Natural killer cell treated with Interleukin-12 subunit alpha and Interleukin-12 subunit beta and Interleukin-15 and Interleukin-18, amount 100 ng/mL, for 72 hours (primary cell): ENCODE measurements at places on chromosomes 7 and 10.
A peak's percentile ranks its signal among the peaks of the same experiment; 100 is the strongest.

DNA sequence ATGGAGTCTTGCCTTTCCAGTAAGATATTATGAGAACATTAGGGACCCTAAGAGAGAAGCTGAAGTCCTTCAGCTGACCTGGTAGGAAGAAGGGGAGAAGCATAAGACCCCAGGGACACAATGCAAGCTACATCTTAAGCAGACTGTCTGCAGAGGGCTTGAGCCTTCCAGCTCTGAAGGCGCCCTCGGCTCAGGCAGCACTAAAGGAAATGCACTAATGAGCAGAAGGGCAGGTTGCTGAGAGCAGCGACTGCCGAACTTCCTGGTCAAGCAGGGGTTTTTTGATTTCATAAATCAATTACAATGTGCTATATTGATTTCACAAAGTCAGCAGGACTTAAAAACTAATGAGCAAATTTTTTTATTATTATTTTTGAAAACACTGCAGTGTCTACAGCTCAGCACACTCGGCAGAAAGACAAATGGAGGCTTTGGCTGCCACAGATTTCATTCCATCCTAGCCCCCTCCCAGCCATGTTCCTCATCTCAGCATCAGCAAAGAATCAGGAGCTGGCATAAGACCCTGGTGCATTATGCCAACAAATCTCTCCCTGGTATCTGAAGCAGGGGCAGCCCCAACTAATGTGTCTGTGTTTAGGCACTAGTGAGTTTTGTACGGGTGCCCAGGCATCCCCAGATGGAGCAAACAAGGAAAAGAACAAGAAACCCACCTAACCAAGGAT is 57.1 kb downstream of the LRRTM3 start:
- no peak for DNase-seq

- DNase-seq, result no peak
These were observed 301.3 kb upstream of the KLF6 start for GRCh38 chr10:4086131-4086898.

- DNase-seq, result no peak
These were observed 7.8 kb downstream of the ITPRIP start for GRCh38 chr10:104330168-104331110.

- no peak for DNase-seq
These were observed 105.0 kb upstream of the VIPR2 start for GRCh38 chr7:159249671-159250070.

DNA sequence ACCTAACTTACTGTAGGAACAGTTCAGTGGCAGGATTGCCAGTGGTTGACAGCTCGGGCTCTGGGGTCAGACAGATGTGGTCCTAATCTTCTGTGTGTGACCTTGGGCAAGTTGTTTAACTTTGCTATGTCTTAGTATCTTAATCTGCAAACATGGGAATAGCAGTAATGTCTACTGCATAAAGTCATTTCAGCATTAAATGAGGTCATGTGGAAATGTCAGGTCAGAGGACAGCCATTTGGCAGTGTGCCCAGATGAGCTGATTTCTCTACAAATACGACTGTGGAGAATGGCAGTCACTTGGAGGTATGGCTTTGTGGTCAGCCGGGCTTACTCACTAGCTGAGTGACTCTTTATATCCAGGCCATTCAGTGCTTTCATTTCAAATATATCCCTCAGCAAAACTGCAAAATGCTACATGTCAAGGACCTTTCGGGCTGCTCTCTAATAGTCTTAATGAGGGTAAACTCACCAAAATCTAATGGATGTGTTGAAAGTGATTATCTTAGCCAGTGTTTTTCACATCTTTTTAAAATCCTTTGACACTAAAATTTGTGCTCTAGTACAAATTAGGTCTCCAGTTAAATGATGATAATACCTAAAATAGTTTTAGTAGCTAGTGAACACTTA is 171.4 kb downstream of the ST7 start:
- no peak for DNase-seq

GRCh38 chr10:125084614-125085257 is 75.6 kb downstream of the CTBP2 start:
- DNase-seq, result no peak

GRCh38 chr10:80472234-80473095 is 18.4 kb downstream of the TSPAN14 start:
- peak; percentile 65 for DNase-seq

- DNase-seq, result peak; percentile 70
These were observed at the start of gene TBXAS1 for GRCh38 chr7:139829025-139829774. TSS of gene TBXAS1 (plus strand) at chr7:139829264. CDS start at chr7:139829391, 127 bp downstream.

- DNase-seq, result no peak
These were observed 15.0 kb downstream of the PTN start for GRCh38 chr7:137328373-137329120.

DNA sequence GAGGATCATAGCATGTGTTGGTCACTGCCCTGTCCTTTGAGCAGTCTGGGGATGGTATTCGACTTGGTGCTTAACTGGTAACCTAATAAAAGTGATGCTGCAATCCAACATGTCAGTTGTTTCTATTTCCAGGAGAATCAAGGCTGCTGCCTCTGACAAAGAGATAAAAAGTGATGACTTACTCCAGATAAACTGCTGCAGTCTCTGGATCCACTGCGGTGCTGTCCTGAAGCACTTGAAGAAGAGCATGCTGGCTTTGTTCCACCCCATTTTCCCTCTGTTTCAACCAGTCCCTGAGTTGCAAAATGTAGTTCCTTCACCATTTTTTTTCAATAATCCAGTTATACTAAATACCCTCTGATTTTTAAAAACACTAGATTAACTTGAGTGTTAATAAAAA is 403.5 kb upstream of the ANKRD30A start:
- no peak for DNase-seq

DNA sequence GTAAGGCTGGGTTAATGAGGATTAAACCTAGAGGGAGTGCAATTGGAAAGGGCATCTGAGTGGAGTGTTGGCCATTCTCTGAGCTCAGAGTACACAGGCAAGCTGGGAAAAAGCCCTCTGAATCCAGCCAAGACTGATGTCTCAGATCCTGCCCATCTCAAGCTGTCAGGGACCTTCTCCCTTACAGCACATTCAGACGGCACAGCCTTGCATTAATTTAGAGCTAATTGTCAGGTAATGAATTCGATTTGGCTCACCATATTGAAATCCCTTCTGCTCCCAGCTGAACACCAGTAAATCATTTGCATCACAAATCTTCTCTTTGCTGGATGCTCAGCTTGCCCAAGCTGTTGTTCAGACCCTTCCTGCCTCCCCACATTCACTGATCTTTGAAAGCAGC is 399.3 kb upstream of the PODXL start:
- no peak for DNase-seq

DNA sequence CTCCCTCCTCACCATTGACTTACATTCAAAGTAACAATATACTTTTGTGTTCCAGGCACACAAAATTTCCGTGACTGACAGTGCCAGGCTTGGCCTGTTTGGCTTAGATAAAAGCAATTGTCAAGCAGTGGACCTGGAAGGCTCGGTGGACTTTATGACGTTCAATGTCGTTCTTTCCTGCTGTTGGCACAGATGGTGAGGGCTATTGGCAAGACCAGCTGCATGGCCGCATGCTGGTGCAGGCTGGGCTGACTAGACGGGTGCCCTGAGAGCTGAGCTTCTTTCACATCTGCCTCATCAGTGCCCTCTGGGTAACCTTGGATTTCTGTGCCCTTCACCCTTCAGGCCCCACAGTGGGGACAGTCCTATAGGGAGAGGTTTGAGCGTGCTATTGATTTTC is 45.2 kb downstream of the WIPF3 start:
- DNase-seq, result no peak

DNA sequence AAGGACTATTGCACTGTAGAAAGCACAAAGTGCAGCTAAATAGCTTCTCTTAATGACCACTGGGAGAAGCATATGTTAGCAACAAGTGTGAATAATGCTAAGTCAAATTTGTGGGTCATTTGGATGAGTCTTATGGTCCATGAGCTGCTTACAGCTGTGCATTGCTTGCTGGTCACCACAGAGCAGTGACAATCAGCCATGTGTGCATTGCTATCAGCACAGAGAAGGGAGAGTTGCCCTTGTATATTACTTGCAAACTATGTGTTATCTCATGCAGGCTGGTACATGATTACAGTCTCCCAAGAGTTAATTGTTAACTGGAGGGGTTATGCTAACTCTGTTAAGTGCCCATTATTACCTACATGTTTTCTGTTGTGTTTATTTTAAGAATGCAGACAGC is 25.7 kb downstream of the MRPS33 start:
- DNase-seq, result no peak

DNA sequence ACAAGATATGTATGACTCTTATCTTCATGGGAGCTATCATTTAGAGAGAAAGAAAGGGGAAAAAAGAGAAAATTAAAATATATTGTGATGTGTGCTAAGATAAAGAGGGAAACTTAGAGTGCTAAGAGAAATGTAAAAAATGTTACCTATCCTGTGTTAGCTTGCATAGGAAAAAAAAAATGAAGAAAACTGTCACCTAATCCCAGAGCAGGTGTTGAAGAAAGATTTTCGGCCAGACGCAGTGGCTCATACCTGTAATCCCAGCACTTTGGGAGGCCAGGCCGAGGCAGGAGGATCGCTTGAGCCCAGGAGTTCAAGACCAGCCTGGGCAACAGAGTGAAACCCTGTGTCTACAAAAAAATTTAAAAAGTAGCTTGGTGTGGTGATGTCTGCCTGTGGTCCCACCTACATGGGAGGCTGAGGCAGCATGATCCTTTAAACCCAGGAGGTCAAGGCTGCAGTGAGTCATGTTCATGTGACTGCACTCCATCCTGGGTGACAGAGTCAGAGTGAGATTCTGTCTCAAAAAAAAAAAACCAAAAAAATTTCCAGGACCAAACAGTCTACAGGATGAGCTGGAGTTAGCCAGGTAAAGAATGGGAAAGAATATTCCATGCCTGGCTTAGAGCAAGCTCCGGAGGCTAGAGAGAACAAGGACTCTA is 2.4 kb upstream of the MKLN1 start:
- no peak for DNase-seq

DNA sequence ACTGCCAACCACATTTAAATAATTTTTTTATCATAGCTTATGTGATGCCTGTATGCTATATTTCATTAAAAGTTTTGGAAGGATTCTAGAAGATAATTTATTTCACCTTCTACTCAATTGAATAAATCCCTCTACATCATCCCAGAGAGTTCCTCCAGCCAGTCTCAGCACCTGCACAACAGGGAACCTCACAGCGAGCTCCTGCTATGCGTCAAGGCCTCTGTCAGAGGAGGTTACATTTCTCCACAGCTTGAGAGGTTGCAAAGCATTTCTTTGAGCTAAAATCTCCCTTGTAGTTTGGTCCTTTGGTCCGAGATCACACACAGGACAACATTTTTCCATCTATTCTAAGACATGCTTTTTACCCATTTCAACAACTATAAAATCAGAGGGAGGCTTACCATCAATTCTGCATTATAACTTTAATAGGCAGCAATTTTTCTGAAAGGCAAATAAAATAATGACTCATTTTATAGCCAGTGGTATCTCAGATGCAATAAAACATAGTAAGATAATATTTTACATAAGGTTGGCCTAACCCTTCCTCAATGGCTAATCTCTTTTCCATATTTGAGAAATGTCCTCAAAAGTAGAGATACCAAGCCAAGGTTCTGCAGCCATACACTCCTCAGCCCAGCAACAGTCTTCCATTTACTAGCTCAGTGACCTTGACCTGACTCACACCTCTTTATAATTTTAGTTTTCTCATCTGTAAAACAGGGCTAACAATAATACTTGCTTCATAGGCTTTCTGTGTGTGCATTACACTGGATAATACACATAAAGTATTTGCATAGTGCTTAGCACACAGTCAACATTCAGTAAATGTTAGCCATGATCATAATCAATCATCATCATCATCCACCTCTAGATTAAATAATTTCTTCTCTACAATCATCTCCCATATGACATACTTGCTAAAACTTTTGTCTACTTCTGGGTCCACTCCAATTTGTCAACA is 68.8 kb downstream of the DOCK4 start:
- DNase-seq, result no peak

GRCh38 chr7:50305583-50306493 is 1.3 kb downstream of the IKZF1 start:
- no peak for DNase-seq

GRCh38 chr7:22460363-22460988 is 39.5 kb downstream of the STEAP1B start:
- no peak for DNase-seq

DNA sequence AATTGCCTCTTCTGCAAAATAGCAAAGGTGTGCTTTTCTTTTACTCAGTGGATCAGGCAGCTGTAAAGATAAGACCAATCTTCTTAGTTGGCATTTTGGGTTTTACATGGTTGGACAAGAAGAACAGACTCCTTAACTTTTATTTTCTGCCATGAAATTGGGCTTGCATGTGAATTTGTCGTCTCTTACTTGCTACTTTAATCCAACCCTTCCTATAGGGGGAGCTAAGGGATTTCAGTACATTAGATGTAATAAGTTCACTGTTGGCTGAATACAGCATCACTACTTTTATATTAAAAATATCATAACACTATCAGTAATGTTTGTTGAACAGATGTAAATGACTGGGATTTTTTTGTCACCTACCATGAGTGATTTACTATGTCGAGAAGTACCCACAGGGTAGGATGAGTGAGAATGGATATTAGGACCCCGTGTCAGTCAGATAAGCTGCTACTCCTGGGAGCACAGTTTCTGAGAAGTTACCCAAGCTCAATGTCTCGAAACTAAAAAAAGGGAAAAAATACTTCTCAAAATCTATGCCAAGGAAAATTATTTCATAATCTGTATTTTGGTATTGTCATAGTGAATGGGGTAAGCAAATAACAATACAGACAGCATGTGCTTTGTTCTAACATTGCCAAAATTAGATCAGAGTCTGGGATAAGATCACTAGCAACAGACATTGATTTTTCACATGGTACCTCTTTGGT is 127.4 kb upstream of the AGR3 start:
- no peak for DNase-seq

GRCh38 chr7:129684777-129685176 is 73.3 kb downstream of the NRF1 start:
- no peak for DNase-seq

DNA sequence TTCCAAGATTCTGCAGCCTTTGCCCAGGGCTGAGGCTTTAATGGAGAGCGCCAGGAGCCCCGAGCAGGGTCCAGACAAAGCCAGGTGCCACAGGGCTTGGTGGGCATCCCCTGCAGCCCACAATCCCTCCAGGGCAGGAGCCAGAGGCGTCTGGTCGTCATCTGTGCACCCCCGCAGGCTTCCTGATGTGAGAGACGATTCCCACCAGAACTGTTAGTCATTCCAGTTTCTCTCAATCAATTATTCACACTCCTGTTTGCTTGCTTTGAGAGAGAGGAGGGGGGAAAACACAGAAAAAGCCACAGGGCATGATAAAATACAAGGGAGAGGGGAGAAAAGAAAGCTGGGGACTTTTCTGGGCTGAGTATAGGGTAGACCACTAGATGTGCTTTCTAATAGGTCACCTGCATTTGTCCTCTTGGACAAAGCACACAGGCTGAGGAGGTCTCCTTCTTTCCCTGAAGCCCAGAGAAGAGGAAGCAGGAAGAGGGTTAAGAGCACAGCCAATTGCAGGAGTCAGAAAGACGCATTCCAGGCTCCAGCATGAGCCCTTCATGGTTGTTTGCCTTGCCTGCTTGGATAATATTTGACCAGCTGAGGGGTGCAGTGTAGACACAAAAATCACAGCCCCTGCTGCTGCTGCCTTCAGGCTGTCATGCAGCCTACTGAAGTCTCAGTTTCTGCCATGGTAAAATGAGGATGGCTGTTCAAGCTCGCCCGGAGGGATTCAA is 194.4 kb downstream of the PLXNA4 start:
- no peak for DNase-seq
